ENCODE measurements at places on chromosomes 5 and 9.

DNA sequence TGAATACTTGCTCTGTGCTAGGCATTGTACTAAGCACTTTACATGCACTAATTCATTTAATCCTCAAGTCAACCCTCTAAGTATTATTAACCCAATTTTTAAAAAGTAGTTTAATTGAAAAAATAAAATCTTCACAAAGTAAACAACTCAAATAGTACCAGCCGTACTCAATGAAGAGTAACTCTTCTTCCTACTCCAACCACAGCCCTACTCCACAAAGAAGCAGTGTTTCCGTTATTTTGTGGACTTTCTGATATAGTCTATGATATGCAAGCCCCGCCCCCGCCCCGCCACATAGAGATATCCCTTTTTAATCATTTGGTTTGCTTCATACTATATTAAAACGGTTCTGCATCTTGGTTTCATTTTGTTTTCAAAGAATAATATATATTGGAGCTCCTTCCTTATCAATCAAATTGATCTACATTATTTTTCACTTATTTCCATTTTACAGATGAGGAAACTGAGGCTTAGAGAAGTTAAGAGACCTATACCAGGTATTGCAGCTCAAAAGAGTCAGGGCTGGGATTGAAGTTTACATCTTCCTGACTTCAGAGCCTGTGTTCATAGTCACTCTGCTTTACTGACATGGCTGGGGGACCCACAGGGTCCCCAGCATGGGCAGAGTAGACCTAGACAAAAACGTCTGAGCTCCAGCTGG lies 78.6 kb downstream of the PCDH1 start:
- DNase-seq, result no peak

- no peak for DNase-seq
Observed at GRCh38 chr5:86371061-86371460, 246.7 kb upstream of the COX7C start.

DNA sequence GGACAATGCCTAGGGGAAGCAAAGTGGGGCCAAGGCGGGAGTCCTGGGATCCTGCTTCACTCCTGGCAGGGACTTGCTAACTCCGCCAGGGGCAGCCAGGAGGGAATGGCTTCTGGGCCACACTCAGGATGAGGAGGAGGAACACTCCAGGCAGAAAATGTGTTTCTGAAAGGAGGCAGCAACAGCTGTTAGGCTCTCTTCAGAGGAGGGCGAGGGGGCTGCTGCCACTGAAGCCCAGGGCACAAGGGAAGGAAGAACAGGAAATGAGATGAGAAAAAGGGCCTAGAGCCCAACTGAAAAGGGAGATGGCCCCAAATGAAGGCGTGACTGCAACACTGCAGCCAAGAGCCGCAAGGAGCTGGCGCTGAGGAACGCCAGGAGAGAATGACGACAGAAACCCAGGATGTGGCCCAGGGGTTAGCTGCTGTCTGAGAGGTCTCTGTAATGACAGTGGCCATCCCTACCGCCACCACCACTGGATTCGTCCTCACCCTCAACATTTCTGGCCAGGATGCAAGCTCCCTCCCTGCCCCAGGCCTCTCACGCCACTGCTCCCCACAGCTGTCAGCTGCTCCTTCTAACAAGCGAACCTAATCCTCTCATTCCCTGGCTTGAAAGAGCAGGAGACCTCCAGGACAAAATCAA lies 15.8 kb downstream of the PSMB7 start:
- DNase-seq, result no peak

- DNase-seq, result no peak
Observed at GRCh38 chr5:27171761-27172261, 133.4 kb upstream of the CDH9 start.

DNA sequence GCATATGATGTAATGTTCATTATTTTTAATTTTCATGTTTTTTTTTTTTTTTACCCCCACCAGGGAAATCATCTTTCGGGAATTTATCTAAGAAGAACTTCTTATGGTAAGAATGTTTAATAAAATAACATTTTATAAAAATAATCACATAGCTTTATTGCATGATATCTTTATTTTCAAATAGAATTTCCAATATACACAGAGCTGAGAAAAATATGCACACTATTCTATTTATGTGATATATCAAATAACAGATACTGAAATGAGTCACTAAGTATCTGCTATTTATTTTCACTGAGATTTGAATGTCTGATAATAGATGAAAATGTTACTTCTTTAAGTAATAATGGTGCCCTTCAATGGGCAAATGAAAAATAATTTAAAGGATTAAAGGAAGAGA lies 1217.3 kb downstream of the MAT2B start:
- no peak for DNase-seq

- no peak for DNase-seq
Observed at GRCh38 chr5:11822598-11822997, 81.6 kb downstream of the CTNND2 start.

- no peak for DNase-seq
Observed at GRCh38 chr5:107123014-107123413, 547.7 kb downstream of the EFNA5 start.

GRCh38 chr5:38381361-38381760 lies 123.0 kb downstream of the EGFLAM start:
- no peak for DNase-seq

DNA sequence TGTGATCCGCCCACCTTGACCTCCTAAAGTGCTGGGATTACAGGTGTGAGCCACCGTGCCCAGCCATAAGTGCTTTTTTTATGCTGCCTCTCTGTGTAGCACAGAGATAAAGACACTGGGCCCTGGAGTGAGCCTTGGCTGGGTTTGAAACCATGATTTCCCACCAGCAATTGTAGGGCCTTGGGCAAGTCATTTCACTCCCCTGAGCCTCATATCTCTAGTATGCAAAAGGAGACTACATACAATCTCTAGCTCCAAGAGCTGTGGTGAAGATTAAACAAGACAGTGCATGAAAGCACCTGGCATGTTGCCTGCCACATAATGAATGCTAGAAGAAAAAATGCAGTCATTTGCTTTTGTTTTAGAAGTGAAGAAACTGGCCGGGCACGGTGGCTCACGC lies 3.9 kb downstream of the FABP6 start:
- DNase-seq, result no peak

DNA sequence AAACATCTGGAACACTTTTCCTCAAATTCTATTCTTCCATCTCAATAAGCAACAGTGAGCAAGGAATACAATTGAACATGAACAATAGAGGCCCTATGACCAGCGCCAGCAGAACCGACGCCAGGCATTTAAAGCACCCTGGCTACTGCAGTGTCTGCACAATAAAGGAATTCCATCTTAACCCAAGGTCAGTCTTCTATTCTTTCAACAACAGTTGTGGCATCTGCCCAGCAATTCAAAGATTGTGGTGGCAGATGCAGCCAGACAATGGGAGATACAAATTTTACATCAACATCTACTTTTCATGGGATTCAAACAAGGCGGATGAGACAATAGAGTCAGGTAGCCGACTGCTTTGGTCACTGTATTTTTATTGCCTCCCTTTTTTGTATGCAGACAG lies 65.9 kb downstream of the ELL2 start:
- DNase-seq, result no peak
